ENCODE measurements at places on chromosomes 16 and 17.

- DNase-seq = no peak
Measured at GRCh38 chr17:78127239-78127887, 1.2 kb downstream of the TMC6 start.

DNA sequence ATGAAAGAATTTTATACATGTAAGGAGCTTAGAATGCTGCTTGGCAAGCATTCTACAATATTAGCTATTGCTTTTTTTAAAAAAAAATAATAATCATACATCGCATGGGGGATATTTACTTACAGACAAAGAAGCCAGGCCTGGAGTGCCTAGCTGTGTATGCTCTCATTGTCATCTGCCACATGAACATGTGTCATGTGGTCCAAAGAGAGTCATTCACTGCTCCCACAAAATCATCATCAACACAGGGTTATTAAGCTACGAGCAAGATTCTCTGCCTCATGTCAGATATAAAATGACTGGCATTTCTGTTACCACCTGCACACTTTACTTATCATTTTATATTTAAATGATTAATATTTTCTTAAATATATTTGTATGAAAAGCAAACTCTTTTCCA lies 1.9 kb upstream of the MT1E start:
- DNase-seq = no peak

GRCh38 chr16:87628940-87629339 lies 26.6 kb downstream of the JPH3 start:
- peak; percentile 28 for DNase-seq

DNA sequence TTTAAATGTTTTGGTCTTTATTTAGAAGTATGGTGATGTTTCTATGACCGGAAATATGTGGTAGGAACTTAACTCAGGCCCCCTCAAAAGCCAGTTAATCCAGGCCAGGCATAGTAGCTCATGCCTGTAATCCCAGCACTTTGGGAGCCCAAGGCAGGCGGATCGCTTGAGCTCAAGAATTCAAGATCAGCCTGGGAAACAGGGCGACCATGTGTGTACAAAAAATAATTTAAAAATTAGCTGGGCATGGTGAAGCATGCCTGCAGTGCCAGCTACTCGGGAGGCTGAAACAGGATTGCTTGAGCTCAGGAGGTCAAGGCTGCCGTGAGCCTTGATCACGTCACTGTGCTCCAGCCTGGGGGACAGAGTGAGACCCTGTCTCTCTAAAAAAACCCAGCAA lies 10.3 kb downstream of the RSL1D1 start:
- no peak for DNase-seq

All from IMR-90 (cell line).